ENCODE measurements at places on chromosomes 3 and 15.

- peaks cover 31% of the 10 kb centered on the region for H3K36me3 ChIP-seq
- H3K27ac ChIP-seq: no peak overlapping the region
- H3K4me3 ChIP-seq: no peak overlapping the region
- H3K4me1 ChIP-seq: no peaks in the 10 kb centered on the region
Measured at GRCh38 chr15:28219116-28219515, 102.9 kb downstream of the HERC2 start.

DNA sequence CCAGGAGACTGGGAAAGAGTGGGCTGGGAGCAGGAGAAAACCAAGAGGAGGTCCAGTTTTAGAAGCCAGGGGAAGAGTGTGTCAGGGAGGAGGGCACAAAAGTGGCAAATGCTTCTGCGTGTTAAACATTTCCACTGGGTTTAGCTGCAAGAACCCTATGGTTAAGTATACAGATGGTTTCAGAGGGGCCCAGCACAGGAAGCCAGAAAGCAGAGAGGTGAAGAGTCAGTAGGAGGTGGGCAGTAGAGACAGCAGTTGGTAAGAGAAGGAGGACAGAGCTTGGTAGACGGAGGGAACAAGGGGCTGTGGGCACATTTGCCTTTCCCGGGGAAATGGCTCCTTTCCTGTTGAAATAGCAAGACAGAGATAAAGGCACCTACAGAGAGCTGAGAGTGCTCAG lies 133.8 kb downstream of the EPHB1 start:
- no peak overlapping the region for H3K27ac ChIP-seq
- no peaks in the 10 kb centered on the region for H3K4me1 ChIP-seq
- H3K27me3 ChIP-seq: no peaks in the 10 kb centered on the region
- H3K4me3 ChIP-seq: no peak overlapping the region
- DNase-seq: no peak

GRCh38 chr3:194306771-194307640 lies 44.1 kb downstream of the CPN2 start:
- no peak overlapping the region for H3K27ac ChIP-seq
- H3K36me3 ChIP-seq: no peaks in the 10 kb centered on the region
- no peaks in the 10 kb centered on the region for H3K27me3 ChIP-seq
- no peak overlapping the region for H3K4me3 ChIP-seq
- DNase-seq: no peak

GRCh38 chr3:111729087-111729846 lies 129.8 kb upstream of the PHLDB2 start:
- H3K4me1 ChIP-seq: no peaks in the 10 kb centered on the region
- no peaks in the 10 kb centered on the region for H3K27me3 ChIP-seq
- no peak overlapping the region for H3K27ac ChIP-seq
- no peak overlapping the region for H3K4me3 ChIP-seq
- no peaks in the 10 kb centered on the region for H3K36me3 ChIP-seq

GRCh38 chr3:78255403-78255802 lies 1215.5 kb downstream of the ROBO2 start:
- no peak overlapping the region for H3K27ac ChIP-seq
- H3K4me1 ChIP-seq: no peaks in the 10 kb centered on the region
- no peaks in the 10 kb centered on the region for H3K27me3 ChIP-seq

DNA sequence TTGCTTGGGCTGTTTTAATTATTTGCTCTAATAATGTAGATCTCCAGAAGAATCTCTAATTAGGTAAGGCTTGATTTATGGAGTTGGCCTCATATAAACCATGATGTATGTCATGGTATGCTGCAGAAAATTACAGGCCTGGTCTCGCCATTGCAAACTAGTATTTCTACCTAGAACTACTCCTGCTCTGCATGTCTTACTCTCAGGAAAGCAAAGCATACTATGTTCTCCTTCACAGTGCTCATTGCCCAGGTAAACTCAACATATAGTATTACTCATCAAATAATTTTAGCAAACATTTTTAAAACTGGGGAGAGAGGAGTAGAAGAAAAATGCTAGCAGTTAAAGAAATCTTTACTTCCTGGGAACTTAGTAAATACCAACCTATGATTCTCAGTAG lies 90.7 kb downstream of the FILIP1L start:
- no peak for DNase-seq
- no peak overlapping the region for H3K4me3 ChIP-seq
- no peaks in the 10 kb centered on the region for H3K27me3 ChIP-seq
- H3K4me1 ChIP-seq: peaks cover 11% of the 10 kb centered on the region
- no peaks in the 10 kb centered on the region for H3K36me3 ChIP-seq

GRCh38 chr3:53101956-53102355 lies 28.3 kb downstream of the RFT1 start:
- peaks cover 62% of the 10 kb centered on the region for H3K36me3 ChIP-seq
- no peak for DNase-seq
- H3K4me1 ChIP-seq: peaks cover 3% of the 10 kb centered on the region
- H3K4me3 ChIP-seq: no peak overlapping the region

- H3K4me3 ChIP-seq: no peak overlapping the region
- H3K27me3 ChIP-seq: no peaks in the 10 kb centered on the region
- H3K27ac ChIP-seq: no peak overlapping the region
- H3K4me1 ChIP-seq: peaks cover 4% of the 10 kb centered on the region
Measured at GRCh38 chr3:52403955-52404354, 40.9 kb downstream of the SEMA3G start.

- peak; percentile 49 for DNase-seq
- no peak overlapping the region for H3K4me3 ChIP-seq
- no peaks in the 10 kb centered on the region for H3K4me1 ChIP-seq
Measured at GRCh38 chr3:2765002-2765579, 345.1 kb downstream of the IL5RA start.

- H3K27me3 ChIP-seq: no peaks in the 10 kb centered on the region
- H3K36me3 ChIP-seq: peaks cover 4% of the 10 kb centered on the region
- DNase-seq: peak; percentile 82
- H3K4me1 ChIP-seq: peaks cover 18% of the 10 kb centered on the region
- H3K4me3 ChIP-seq: peak overlapping the region; percentile 85
Measured at GRCh38 chr3:100710261-100710968, 1.1 kb downstream of the TFG start.

- no peaks in the 10 kb centered on the region for H3K36me3 ChIP-seq
- H3K4me1 ChIP-seq: no peaks in the 10 kb centered on the region
Measured at GRCh38 chr15:33160581-33161165, 33.8 kb downstream of the FMN1 start.

DNA sequence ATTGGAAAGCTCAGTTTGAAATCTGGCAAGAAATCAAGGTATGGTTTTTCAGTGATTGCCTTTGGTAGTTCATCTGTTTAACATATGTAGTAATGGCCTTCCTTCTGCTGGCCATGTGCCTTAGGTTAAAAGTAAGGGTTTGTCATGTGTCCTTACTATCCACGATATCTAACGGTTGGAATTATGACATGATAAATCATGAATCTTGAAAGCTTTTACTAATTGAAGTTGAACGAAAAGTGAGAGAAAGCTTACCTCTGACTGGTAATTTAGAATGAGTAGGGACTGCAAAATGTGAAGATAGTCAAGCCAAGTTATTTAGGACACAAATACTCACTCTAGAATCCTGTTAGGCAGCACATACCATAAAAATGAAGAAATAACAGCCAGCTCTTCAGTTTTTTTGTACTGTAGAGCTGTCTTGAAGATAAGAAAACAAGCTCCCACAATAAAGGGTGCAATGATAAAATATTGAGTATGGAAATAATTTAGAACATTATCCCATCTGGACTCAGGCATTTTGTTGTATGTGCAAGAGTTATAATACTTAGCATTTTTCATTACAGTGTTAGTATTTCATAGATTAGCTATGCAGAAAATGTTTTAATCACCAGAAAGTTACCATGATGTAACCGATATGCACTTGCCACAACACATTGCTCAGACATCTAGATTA lies 303.4 kb downstream of the ZNF385D start:
- no peaks in the 10 kb centered on the region for H3K4me1 ChIP-seq
- no peaks in the 10 kb centered on the region for H3K36me3 ChIP-seq
- no peak overlapping the region for H3K27ac ChIP-seq

- no peaks in the 10 kb centered on the region for H3K4me1 ChIP-seq
- H3K27ac ChIP-seq: no peak overlapping the region
- peak; percentile 10 for DNase-seq
- no peaks in the 10 kb centered on the region for H3K27me3 ChIP-seq
Measured at GRCh38 chr15:94395640-94396039, 164.3 kb downstream of the MCTP2 start.

- H3K36me3 ChIP-seq: no peaks in the 10 kb centered on the region
- peak; percentile 2 for DNase-seq
- H3K27me3 ChIP-seq: no peaks in the 10 kb centered on the region
- H3K4me1 ChIP-seq: no peaks in the 10 kb centered on the region
Measured at GRCh38 chr3:28022916-28023315, 218.5 kb upstream of the CMC1 start.

GRCh38 chr3:129651435-129652202 lies 45.1 kb upstream of the PLXND1 start:
- H3K4me1 ChIP-seq: peaks cover under 1% of the 10 kb centered on the region
- H3K36me3 ChIP-seq: no peaks in the 10 kb centered on the region
- DNase-seq: no peak
- no peaks in the 10 kb centered on the region for H3K27me3 ChIP-seq

GRCh38 chr3:34808287-34808686 lies 831.0 kb upstream of the ARPP21 start:
- no peaks in the 10 kb centered on the region for H3K27me3 ChIP-seq
- no peak for DNase-seq
- no peaks in the 10 kb centered on the region for H3K4me1 ChIP-seq
- no peak overlapping the region for H3K4me3 ChIP-seq
- H3K27ac ChIP-seq: no peak overlapping the region

- H3K4me3 ChIP-seq: peak overlapping the region; percentile 34
- H3K27me3 ChIP-seq: no peaks in the 10 kb centered on the region
- peaks cover 2% of the 10 kb centered on the region for H3K36me3 ChIP-seq
- H3K27ac ChIP-seq: no peak overlapping the region
Measured at GRCh38 chr15:41501931-41502794, 8.5 kb downstream of the ITPKA start.

DNA sequence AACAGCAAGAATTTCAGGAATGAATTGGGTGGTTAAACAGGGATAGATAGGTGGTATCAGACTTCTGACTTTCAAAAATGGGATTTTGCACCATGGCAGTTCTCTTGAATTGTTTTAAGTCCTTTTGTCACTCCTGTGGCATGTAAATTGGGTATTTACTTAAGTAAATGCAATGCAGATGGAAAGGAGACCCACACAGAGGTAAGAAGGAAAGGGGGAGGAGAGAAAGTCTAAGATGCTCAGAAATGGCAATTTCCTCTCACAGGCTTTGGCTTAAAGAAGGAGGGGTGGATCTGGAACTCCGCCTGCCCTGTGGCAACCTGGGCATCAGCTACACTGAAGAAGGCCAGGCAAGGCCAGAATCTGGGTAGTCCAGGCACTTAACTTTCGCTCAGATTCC lies 197.1 kb upstream of the UBE2E1 start:
- no peak overlapping the region for H3K4me3 ChIP-seq
- no peak for DNase-seq
- no peak overlapping the region for H3K27ac ChIP-seq
- H3K4me1 ChIP-seq: peaks cover 3% of the 10 kb centered on the region
- no peaks in the 10 kb centered on the region for H3K27me3 ChIP-seq

DNA sequence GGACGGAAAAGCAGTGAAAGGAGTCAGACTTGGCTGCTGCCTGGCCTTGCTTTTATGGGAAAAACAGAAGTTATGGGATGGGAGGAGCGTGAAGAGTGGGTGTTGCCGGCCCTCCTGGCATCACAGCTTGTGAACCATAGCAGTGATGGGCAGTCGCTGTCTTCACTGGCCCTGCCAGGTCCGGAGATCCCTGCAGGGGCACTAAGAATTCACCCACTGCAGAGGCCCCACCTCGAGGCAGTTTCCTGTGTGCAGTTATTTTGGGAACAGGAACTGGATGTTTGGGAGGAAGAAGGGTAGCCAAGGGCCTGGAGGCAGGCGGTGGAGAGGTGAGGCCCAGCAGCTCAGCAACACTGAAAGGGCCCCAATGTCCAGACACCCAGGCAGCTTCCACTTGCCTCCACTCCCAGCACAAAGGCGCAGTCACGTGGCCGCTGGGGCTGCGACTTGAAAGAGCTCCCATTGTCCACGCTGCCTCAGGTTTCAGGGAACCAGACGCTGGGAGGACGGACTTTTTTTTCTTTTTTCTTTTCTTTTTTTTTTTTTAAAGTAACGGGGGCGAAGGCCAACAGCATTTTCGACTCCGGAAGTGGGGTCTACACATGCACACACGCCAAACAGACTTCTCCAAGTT lies 255.6 kb downstream of the ZNF621 start:
- no peak overlapping the region for H3K4me3 ChIP-seq
- H3K4me1 ChIP-seq: no peaks in the 10 kb centered on the region
- H3K27me3 ChIP-seq: no peaks in the 10 kb centered on the region
- no peaks in the 10 kb centered on the region for H3K36me3 ChIP-seq
- no peak overlapping the region for H3K27ac ChIP-seq
- no peak for DNase-seq

DNA sequence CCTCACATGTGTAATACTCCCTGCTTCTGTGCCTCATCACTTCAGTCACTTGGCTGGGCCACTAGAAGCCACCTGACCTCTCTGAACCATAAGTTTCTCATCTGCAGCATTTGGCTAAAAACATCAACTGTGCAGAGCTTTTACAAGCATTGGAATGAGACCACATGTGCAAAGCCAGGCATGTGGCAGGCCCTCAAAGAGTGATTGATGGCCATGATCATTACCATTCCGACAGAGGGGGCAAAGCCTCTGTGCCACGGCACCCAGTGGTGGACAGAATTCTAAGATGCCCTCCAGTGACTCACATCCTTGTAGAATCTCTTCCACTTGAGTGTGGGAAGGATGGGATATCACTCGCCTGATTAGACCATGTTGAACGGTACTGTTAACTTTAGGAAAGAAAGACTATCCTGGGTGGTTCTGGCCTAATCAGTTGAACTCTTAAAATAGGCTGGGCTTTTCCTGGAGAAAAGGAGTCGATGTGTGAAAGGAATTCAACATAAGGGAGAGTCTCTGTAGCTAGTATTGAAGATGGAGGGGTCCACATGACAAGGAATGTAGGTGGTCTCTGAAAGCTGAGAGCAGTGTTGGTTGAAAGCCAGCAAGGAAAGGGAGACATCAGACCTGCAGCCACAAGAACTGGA lies 13.5 kb downstream of the CDCP1 start:
- no peaks in the 10 kb centered on the region for H3K36me3 ChIP-seq
- no peaks in the 10 kb centered on the region for H3K27me3 ChIP-seq
- no peak overlapping the region for H3K27ac ChIP-seq
- H3K4me1 ChIP-seq: peaks cover 13% of the 10 kb centered on the region
- no peak for DNase-seq

DNA sequence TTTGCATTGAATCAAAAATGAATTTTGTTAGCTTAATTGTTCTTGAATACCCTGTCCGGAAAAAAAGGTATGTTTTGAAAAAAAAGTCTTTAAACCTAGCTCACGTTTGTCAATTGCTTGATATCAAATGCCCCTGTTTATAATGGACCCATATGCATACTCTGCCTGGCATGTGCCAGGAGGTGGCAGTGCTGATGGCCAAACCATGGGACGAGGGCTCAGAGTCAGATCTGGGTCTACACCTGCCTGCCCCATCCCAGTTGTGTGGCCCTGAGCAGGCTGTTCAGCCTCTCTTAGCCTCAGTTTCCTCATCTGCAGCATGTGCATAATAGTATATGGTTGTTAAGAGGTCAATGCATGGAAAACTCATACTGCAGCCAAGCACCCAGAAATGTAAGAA lies 38.8 kb downstream of the PRKCD start:
- no peak overlapping the region for H3K27ac ChIP-seq
- DNase-seq: no peak
- H3K4me1 ChIP-seq: peaks cover 7% of the 10 kb centered on the region
- no peaks in the 10 kb centered on the region for H3K27me3 ChIP-seq
- peaks cover 3% of the 10 kb centered on the region for H3K36me3 ChIP-seq
